ENCODE measurements at places on chromosomes 12 and 14. TPM values are rescaled to one million over a fixed set of nuclear protein-coding genes. Genes with fewer than 3 reads are reported as not detected.

DENND5B gene
- polyA plus RNA-seq = 23.9 TPM

ASPG gene
- polyA plus RNA-seq = 2.1 TPM

AICDA gene
- 0.23 TPM for polyA plus RNA-seq

MYO1A gene
- polyA plus RNA-seq = 0.57 TPM

CLEC2B gene
- polyA plus RNA-seq = 1.7 TPM

PAH gene
- polyA plus RNA-seq = not detected

TAS2R42 gene
- not detected for polyA plus RNA-seq

PAX9 gene
- 0.23 TPM for polyA plus RNA-seq

JAG2 gene
- 52.1 TPM for polyA plus RNA-seq

RAPGEF3 gene
- 14.0 TPM for polyA plus RNA-seq

SERPINA9 gene
- not detected for polyA plus RNA-seq

ENDOU gene
- polyA plus RNA-seq = 0.35 TPM
